ENCODE measurements at places on chromosomes 16 and 17. TPM values are rescaled to one million over a fixed set of nuclear protein-coding genes. Genes with fewer than 3 reads are reported as not detected.
A peak's percentile ranks its signal among the peaks of the same experiment; 100 is the strongest.

Gene MAP2K6
- polyA plus RNA-seq = 11.6 TPM

Gene KRT16
- polyA plus RNA-seq = not detected

Gene NKD1
- not detected for polyA plus RNA-seq

Gene RTN4RL1
- 0.37 TPM for polyA plus RNA-seq

Gene TEKT1
- not detected for polyA plus RNA-seq

Gene IGSF6
- 1.2 TPM for polyA plus RNA-seq

Gene C17orf78
- not detected for polyA plus RNA-seq

Gene TOM1L1
- not detected for polyA plus RNA-seq

Gene CISD3
- 160 TPM for polyA plus RNA-seq

Gene CDH8
- not detected for polyA plus RNA-seq

GRCh38 chr17:41680426-41681040 lies 8.2 kb upstream of the EIF1 start:
- DNase-seq = no peak

DNA sequence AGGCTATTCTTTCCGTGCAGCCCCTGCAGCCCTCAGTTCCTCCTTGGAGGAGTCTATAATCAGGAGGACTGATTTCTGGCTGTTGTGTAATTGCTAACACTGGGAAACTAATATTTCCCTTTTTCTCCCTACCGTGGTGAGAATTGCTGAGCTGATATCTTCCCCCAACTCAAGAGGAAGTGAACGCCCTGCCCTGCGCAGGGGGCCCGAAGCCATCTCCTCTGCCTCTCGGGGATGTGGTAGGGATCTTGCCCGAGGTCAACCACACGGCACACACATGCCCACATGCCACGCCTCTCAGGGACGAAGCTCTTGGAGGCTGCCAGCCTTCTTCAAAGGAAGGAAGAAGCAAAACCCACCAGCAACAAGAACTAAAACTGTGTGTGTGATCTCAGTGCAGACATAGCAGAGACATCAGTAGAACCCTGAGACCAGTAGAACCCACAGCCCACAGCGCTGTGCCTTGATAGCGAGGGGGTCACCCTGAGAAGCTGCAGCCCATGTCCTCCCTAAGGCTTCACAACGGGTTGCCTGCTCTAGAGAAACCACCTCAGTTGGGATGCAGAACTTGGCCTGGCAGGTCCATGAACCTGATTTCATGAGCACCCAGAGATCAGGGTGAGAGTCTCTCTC lies 8.9 kb upstream of the ULK2 start:
- DNase-seq = peak; percentile 41

DNA sequence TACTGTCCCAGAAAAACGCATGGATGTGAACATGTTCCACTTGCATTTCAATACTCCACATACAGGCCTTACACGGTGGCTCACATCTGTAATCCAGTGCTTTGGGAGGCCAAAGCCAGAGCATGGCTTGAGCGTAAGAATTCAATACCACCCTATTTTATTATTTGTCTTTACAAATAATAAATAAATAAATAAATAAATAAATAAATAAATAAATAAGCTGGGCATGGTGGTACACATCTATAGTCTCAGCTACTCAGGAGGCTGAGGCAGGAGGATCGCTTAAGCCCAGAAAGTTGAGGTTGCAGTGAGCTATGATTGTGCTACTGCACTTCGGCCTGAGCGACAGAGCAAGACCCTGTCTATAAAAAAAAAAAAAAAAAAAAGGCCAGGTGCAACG lies 53.9 kb downstream of the PLXDC1 start:
- no peak for DNase-seq

- DNase-seq = no peak
Observed at GRCh38 chr17:69898601-69899000, 176.4 kb upstream of the KCNJ16 start.

GRCh38 chr17:27239046-27239445 lies 54.9 kb upstream of the WSB1 start:
- DNase-seq = no peak

DNA sequence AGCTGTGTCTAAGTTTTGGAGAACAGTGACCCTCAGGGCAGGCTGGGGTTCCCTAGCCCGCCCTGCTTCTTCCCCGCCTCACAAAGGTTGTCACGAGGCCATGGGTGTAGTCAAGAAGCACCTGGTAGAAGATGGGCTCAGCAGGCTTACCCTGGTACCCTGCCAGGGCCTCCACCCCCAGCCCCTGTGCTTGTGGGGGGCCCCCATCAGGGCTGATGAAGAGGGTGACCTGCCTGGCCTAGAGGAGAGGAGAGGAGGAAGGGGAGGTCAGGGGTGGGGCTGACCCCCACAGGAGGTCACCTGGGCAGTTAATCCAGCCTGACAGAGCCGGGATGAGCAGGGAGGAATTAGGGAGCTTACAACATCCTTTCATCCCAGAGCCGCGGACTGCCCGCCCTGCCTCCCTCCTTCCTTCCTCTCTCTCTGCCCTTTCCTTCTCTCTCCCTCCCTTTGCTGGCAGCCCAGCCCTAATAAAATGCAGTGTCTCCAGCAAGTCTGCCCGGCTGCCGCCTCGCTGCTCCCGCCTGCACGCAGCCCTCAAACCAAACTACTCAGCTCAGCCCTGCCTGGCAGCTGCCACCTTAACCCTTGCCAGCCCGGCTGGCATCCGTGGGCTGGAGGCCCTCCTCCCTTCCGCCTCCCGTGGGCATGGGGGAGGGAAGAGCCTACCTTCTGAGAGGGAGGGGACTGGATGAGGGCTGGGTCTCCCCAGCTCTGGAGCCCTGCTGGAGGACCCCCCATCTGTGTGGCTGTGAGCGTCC lies 7.2 kb downstream of the DLX3 start:
- DNase-seq = no peak

DNA sequence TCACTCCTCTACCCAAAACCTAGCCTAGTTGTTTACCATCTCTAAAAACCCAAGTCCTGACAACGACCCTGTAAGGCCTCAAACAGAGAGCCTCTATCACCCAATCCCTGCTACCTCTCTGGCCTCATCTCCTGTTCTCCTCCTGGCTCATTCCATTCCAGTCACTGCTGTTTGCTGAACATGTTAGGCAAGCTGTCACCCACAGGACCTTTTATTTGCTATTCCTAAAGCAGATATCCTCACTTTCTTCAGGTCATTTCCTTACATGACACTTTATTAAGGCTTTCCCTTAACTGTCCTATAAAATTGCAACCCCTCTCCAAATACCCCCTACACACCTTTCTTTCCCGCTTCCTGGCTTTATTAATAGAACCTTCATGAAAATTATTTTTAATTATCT lies 85.1 kb downstream of the KANSL1 start:
- DNase-seq = no peak

DNA sequence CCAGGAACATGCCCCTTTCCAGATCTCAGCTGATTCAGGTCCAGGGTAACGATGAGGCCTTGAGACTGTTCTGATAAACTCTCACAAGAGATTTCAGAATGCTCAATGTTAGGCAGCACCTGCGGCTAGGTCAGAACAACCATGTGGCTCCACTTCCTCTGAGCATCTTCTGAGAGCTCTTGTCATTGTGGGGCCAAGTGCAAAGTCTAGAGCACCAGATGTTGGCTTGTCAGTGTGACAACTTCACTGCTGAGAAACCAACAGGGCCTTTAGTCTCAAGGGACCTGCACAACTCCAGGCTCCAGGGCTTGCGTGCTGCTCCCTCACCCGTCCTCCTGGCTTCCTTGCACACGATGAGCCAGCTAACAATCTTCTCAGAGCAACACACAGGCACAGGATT lies 29.0 kb downstream of the FCSK start:
- no peak for DNase-seq

Measured in immature natural killer cell (primary cell).